ENCODE measurements at places on chromosomes 2 and 18.

DNA sequence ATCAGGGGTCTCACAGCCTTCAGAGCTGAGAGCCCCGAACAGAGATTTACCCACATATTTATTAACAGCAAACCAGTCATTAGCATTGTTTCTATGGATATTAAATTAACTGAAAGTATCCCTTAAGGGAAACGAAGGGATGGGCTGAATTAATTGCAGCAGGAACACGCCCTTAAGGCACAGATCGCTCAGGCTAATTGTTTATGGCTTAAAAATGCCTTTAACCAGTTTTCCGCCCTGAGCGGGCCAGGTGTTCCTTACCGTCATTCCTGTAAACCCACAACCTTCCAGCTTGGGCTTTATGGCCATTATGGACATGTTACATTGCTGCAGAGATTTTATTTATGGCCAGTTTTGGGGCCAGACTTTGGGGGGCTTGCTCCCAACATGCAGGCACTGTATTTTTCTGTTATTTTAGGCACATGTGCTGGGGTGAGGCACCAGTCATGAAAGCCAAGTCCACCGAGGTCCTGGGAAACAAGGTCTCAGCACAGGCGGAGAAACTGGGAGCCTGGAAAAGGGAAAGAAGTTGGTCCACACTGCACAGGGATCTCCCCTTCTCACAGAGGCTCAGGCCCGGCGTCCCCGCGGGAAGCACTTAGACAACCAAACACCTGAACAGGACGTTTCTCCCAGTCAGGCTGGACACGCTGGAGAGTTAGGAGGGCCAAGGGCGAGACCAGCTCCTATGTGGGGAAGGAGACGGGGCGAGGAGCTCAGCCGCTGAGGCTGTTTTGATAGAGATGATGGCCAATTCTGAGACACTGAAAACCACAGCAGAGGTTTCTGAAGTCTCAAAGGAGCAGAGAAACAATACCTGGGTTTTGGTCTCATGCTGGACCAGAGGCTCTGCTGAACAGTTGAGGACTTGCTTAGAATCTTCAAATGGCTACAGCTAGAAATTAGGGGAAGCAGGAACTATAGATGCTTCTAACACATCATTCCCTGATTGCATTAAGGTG is 86.7 kb downstream of the TMEM18 start:
- DNase-seq, result no peak

DNA sequence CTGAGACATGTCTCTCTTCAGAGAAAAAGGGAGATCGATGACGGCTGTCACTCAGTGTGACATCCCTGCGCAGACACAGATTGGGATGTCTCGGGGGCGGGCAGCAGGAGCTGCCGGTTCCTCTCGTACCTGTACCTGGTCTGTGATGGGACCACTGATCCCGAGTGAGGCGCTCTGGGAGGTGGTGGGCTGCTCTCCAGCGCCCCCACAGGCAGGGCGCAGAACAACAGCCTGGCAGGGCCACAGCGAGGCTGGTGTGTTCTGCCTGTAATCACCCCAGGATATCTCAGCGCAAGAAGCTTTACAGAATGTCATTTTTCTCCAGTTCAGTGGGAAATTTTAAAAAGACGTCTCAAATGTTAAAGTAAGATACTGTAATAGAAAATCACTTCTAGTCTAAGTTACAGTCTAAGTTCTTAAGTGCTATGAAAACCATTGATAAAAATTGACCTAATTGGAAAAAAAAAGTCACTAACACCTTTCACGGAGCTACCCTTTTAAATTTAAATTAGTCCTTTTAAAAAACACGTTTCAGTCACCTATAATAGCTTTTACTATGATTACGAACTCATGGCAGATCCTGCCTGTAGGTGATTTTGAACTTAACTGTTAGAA is 189.8 kb downstream of the SNTG2 start:
- DNase-seq, result no peak

GRCh38 chr2:25201794-25202193 is 33.4 kb upstream of the POMC start:
- no peak for DNase-seq

- no peak for DNase-seq
Measured at GRCh38 chr2:24813691-24814137, 20.5 kb downstream of the CENPO start.

DNA sequence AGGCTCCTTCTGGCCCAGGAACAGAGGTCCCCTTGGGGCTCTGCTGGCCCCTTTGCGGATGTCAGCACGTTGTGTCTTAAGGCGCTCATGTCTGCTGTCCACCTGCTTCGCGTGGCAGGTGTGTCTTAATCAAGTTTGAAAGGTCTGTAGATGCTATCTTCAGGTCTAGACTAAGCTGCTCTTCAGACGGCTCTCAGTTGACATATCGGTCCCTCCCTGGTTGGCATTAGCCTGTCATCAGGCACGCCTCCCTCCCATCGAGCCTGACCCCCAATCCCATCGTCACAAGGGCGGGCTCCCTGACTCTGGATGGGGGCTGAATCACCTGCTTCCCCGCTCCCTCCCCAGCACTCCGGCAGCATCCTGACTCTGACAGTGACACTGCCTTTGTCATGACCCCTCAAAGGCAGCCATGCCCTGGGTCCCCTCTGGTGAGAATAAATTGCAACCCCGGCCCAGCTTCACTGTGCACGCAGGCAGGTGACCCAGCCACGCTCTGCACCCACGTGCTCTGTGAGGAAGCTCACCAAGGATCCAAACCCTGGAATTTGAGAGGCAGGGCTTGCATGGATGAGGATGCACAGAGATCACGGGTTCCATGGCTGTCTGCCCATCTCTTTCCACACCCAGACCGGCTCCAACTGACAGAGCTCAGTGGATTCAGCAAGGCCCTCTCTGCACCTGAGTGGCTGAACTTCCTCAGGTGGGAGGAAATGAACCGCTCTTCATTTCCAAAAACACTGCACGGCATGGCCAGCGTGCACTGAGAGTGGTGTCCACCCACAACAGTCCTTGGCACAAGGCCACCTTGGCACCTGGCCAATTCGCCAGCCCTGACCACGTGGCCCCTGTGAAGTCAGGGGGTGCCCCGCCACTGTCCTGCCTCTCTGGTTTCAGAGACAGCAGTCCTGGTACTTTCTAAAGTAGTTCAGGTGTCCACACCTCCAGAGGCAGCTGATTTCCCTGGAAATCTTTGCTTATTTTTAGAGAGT is 110.2 kb upstream of the GPC1 start:
- no peak for DNase-seq

- DNase-seq, result no peak
Measured at GRCh38 chr18:4400911-4401310, 54.2 kb downstream of the DLGAP1 start.

DNA sequence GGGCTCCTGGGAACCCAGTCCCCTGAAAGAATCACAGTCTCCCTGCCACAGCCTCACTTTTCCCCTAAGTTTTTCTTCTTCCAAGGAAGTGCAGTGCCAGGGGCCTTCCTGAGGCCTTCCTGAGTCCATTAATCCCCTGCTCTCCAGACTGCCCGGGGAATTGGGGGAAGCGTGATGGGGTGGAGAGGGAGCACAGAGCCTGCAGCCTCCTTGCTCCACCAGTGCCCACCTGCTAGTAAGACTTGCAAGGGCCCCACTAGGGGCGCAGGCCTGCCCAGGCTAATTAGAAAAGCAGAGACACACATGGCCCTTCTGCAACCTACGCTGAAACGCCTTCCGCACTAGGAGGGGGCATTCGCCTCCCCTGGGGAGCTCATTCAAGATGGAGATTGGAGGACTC is 110.6 kb downstream of the MRO start:
- no peak for DNase-seq

DNA sequence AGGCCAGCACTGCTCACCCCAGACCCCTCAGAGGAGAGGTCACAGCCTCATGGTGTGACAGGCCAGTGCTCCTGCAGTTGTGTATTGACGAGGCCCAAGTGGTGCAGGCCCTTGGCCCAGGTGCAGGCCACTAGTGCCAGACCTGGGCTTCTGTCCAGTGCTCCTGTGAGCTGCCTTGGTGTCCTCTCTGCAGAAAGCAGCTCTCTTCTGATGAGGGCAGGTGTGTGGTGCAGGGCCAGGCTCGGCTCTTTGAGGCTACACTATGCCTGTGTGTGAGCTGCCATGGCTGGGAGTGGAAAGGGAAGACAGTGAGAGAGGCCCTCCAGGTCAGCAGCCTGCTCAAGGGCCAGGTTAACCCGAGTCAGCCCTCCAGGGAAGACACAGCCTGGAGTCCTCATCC is 17.1 kb downstream of the EHD3 start:
- DNase-seq, result no peak

DNA sequence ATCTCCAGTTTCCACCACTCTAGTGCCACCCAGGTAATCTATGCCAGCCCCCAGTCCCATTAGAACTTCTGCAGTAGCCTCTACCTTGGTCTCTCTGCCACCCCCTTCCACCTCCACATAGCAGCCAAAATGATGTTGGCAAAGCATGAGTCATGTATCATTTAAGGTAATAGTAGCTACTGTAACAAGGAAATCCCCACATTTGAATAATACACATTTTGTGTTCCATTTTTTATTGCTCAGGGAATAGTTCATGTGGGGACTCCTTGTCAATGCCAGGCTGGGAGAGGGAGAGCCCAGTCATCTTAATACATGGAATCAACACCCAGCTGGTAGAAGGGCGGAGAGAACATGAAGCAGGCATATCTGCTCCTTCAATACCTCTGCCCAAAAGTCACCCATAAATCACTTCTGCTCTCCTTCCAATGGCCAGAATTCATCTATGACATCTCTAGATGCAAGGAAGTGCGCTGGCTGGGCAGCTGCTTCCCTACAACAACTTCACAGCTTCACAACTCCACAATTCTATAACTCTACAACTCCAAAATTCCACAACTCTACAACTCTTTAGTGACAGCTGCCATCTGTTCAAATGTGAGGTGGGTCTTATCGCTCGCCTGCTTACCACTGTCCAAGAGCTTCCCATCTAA is 70.6 kb upstream of the GLS start:
- DNase-seq, result no peak

GRCh38 chr2:231308631-231309428 is 86.7 kb upstream of the B3GNT7 start:
- DNase-seq, result no peak

- DNase-seq, result no peak
Measured at GRCh38 chr2:238947243-238947760, 99.4 kb downstream of the TWIST2 start.

DNA sequence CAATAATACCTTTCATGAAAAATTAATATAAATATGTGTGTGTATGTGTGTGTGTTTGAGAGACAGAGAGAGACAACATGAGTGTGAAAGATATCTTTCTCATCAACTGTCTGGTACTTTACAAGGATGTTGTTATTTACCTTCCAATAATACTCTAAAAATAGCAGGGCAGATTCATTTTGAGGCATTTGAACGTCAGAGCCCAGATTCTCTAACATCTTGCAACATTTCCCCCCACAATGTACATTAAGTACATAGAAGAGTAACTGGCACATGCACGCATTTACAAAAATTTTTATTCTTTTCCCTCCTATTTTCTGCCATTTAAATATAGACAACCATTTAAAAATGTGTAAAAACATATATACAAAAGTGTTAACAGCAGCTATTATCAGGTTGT is 100.9 kb downstream of the PID1 start:
- no peak for DNase-seq

DNA sequence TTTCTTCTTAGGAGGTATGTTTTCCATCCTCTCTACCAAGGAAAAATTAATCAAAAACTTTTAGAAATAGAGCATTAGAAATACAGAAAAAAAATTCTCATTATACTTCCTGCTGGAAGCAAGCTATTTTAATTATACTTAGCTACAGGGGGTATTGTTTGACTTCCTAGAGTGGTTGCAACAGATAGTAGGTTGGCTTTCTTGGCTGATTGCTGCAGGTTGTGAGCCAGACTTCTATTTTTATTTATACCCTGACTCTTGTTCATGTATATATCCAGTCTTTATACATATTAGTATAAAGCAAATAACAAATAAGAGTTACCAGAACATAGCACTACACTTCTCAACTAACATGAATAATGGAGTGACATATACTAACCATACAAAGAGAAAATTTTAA is 460.8 kb upstream of the REG3G start:
- no peak for DNase-seq

GRCh38 chr2:220309215-220309614 is 681.8 kb downstream of the SLC4A3 start:
- DNase-seq, result no peak

Measured in globus pallidus (tissue), 1 donor.